ENCODE measurements at places on chromosomes 3 and 15.

GRCh38 chr3:161028555-161029153 lies 76.5 kb downstream of the B3GALNT1 start:
- DNase-seq = no peak

GRCh38 chr15:60411774-60412425 lies 14.1 kb upstream of the ANXA2 start:
- DNase-seq = no peak

GRCh38 chr3:100653604-100654294 lies 44.3 kb downstream of the ADGRG7 start:
- no peak for DNase-seq

GRCh38 chr3:150210461-150211110 lies 197.5 kb upstream of the TSC22D2 start:
- no peak for DNase-seq

- no peak for DNase-seq
These were observed 60.2 kb upstream of the FAM174B start for GRCh38 chr15:92715758-92716157.

- no peak for DNase-seq
These were observed 80.9 kb downstream of the THBS1 start for GRCh38 chr15:39661776-39662175.

DNA sequence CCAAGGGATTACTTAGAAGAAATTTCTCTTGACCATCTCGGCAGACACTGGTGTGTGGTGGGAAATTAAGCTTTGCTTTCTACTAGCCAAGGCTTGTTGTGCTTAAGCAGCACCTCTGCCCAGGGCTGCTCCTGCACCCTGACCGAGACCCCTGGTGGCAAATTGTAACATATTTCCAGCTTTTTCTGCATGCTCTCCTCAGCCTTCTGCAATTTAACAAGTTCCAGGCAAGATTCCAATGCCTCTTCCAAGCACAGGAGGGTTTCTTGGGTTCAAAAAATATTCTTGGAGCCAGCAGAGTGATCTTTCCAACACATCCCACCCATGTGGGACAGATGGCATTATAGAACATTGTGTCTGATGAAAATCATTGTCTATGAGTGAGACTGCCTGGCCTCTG lies 210.5 kb downstream of the CLSTN2 start:
- DNase-seq = no peak

DNA sequence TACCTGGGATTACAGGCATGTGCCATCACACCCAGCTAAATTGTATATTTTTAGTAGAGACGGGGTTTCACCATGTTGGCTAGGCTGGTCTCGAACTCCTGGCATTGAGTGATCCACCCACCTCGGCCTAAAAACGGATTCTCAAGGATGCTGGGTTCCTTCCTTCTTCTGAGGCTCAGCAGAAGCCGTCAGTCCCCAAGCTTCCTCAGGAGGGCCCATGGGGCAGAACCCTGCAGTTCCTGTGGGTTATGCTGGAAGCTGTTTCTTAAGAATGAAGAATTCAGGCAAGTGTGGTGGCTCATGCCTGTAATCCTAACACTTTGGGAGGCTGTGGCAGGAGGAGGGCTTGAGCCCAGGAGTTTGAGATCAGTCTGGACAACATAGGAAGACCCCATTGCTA lies 29.0 kb upstream of the ZNF710 start:
- no peak for DNase-seq

DNA sequence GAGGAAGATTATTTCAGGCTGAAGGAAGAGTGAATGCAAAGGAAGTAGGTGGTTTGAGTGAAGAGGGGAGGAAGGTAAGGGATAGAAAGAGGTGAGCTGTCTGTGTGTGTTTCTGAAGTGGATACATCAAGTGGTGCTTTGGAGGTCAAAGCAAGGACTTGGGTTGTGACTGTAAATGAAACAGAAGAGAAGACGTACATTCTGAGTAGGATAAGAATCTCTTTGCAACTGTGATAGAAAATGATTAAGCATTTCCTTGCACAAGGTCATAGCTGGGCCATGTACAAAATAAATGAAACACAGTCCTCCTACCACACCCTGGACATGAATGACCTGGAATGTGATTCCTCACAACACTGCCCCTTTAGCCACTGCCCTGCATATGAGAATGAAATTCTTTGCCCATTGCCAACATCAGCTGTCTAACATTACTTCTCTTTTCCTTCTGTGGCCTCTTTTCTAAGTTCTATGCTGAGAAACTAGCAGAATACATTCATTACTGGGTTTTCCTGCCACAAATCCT lies 28.3 kb upstream of the MINDY4B start:
- no peak for DNase-seq

GRCh38 chr15:98859149-98859548 lies 148.4 kb downstream of the PGPEP1L start:
- no peak for DNase-seq
